ENCODE measurements at places on chromosomes 1 and 21.

DNA sequence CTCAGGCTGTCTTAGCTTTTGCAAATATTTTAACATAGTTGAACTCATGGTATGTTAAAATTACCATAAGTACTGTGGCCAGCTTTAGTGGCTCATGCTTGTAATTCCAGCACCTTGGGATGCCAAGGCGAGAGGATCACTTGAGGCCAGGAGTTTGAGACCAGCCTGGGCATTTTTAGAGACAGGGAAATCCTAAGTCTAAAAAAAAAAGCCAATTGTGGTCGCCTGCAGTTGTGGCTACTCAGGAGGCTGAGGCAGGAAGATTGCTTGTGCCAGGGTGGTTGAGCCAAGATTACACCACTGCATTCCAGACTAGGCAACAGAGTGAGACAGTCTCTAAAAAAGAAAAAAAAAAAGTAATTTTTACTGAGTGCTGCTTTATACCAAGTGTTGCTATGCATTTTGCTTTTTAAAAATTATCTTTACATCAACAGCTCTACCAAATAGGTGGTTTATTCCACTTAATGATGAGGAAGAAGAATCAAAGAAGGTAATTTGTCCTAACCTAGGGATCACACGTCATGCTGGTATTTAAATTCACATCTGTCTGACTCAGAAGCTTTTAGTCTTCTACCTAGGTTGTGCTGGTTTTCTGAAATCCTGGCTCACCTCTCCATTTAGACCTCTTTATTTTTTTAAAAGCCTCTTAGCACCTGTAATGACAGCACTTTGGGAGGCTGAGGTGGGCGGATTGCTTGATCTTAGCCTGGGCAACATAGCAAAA is 16.8 kb downstream of the PPP1R12B start:
- no peaks in the 10 kb centered on the region for H3K36me3 ChIP-seq
- H3K27ac ChIP-seq: no peak overlapping the region
- H3K27me3 ChIP-seq: no peaks in the 10 kb centered on the region
- no peak for DNase-seq
- no peaks in the 10 kb centered on the region for H3K4me1 ChIP-seq

GRCh38 chr21:19268686-19269085 is 865.1 kb upstream of the TMPRSS15 start:
- H3K4me3 ChIP-seq: no peak overlapping the region
- H3K27ac ChIP-seq: no peak overlapping the region
- H3K36me3 ChIP-seq: no peaks in the 10 kb centered on the region
- DNase-seq: no peak
- no peaks in the 10 kb centered on the region for H3K4me1 ChIP-seq

DNA sequence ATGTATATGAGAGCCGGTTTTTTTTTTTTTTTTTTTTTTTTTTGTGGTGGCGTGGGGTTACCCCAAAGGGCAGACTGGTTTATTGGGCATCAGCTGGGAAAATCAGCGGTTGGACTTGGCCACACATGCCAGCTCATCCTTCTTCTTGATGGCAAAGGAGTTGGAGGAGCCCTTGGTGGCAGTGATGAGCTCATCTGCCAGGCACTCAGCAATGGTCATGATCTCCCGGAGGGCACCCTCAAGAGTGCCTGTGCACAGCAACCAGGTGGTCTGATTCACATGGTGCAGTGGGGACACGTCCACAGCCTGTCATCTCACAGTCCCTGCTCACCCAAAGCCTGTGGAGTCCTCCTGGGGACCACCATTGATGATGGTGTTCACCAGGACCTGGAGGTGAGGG is 62.0 kb downstream of the MRPS6 start:
- no peak for DNase-seq
- no peaks in the 10 kb centered on the region for H3K27me3 ChIP-seq
- peaks cover 65% of the 10 kb centered on the region for H3K36me3 ChIP-seq
- peaks cover 34% of the 10 kb centered on the region for H3K4me1 ChIP-seq

DNA sequence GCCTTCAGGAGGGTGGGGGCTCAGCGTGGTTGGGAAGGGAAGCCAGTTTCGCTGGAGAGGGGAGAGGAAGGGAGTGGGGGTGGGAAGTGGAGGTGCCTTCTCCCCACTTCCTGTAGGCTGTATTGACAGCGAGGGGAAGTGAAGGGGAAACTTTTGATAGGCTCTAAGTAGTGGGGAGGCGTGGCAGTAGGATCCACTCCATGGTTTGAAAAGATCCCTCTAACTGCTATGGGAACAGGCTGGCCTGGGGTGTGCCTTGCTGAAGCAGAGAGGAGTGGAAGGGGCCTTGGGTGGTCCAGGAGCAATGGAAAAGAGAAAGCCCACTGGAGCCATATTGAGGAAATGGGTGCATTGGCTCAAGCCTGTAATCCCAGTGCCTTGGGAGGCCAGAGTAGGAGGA is 20.2 kb downstream of the C1orf115 start:
- no peak overlapping the region for H3K27ac ChIP-seq
- no peak overlapping the region for H3K4me3 ChIP-seq
- DNase-seq: no peak
- H3K4me1 ChIP-seq: peaks cover 7% of the 10 kb centered on the region
- peaks cover 6% of the 10 kb centered on the region for H3K27me3 ChIP-seq
- H3K36me3 ChIP-seq: no peaks in the 10 kb centered on the region

- no peaks in the 10 kb centered on the region for H3K27me3 ChIP-seq
- DNase-seq: no peak
- H3K4me3 ChIP-seq: no peak overlapping the region
- H3K4me1 ChIP-seq: peaks cover 54% of the 10 kb centered on the region
Measured at GRCh38 chr1:203624341-203624712, 2.3 kb upstream of the ATP2B4 start.
